Sigmoid colon (tissue), 7 donors: ENCODE measurements at places on chromosomes 6 and 20.

DNA sequence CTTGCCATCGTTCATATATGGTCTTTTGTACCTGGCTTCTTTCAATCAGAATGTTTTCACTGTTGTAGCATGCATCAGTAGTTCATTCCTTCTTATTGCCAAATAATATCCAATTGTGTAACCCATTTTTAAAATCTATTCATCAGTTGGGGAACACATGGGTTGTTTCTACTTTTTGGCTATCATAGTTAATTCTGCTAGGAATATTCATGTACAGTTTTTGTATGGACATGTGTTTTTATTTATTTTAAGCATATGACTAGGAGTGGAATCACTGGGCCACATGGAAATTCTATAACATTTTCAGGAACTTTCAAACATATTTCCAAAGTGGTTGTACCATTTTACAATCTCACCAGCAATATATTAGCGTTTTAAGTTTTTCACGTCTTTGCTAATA is 187.4 kb upstream of the PRND start:
- no peak for DNase-seq

DNA sequence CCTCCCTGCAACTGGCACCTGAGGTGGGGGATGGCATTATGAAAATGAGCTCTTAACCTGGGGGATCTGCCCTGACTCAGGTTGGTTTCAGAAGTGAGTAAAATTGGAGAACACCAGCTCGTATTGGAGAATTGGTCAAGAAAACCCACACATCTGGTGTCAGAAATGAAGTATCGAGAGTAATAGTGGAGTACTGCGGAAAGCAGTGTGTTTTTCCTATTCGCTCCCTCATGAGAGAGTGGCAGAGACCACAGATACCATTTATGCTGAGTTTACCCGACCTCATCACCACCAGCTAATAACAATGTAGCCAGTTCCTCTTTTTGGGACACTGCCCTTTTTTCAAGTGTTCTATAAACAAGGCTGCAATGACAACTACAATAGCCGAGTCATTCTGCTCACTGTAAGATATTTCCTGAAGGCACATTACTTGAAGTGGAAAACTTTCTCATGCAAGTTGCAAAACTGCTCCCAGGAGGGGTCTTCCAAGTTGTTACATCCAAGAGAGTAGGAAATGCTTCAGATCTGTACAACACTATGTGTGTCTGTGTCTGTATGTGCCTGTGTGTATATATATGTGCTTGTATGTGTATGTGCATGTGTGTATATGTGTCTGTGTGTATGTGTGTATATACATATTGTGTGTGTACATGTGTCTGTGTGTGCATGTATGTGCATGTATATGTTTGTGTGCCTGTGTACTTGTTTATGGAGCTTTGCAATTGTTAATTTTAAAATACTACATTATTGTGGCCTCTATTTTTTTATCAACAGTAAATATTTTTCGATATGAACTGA is 106.0 kb upstream of the CST7 start:
- no peak for DNase-seq

- no peak for DNase-seq
Observed at GRCh38 chr6:105397987-105398386, 4.9 kb downstream of the PREP start.

DNA sequence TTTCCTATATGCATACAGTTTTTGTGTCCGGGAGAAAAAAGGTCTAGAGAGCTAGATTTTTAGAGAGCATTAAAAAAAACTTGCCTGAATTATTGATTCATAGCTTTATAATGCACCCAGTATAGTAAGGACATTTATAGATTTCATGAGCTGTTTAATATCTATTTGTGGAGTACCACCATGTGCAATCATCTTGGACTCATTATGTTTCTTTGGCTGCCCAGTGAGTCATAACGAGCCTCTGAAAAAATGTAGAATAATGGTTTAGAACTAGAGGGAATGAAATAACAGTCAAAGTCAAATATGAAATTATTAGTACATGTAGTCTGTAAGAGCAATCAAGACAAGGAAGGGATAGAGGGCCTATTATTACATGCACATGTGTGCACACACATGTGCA is 350.0 kb downstream of the CD83 start:
- no peak for DNase-seq

DNA sequence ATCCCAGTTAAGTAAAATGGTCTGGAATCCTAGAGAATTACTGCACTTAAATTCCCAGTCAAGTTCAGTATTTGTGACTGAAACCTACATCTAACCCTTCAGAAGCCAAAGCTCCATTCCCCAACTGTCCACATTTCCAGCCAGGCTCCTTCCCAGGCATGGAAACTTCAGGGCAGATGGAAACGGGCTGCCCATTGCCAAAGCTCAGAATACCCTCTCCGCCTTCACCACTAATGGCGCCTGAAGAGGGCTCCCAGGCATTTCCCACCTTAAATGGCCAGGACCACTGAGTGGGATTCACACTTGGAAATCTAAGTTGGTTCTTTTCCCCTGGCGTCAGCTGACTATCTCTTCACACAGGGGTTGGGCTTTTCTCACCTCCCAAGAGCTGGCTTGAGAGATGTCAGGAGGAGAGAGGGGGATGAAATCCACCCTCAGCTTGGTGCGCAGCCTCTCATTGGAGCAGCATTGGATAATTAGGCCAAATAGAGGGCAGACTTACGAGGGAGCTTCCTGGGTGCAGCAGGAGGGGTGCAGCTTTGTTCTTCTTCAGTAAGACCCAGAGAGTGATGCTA is 82.9 kb downstream of the ANKRD60 start:
- peak; percentile 38 for DNase-seq

GRCh38 chr6:84136364-84137050 is 90.9 kb downstream of the CEP162 start:
- no peak for DNase-seq

- DNase-seq = no peak
Observed at GRCh38 chr20:50113420-50114224, 672 bp upstream of the UBE2V1 start.
